NCI-H1417 treated with DMSO at 0.1 percent for 48 hours (cell line): ENCODE measurements at places on chromosomes 5 and 9.

DNA sequence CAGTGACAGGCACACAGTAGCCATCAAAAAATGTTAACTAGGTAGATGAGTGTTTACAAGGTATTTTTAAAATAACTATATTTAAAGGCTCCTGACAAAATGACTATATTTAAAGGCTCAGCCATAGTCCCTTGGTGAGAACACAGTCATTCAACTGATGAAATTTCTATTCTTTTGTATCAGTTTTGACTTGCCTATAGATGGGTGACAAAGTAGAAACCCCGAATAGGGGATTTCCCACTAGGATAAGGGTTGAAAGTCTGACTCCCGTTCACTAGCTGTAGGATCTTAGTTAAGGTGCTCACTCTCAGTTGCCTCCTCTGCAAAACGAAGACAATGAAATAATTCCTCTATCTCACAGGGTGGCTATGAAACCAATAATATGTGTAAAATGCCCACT lies 218.2 kb downstream of the TSSK1B start:
- no peak for DNase-seq

DNA sequence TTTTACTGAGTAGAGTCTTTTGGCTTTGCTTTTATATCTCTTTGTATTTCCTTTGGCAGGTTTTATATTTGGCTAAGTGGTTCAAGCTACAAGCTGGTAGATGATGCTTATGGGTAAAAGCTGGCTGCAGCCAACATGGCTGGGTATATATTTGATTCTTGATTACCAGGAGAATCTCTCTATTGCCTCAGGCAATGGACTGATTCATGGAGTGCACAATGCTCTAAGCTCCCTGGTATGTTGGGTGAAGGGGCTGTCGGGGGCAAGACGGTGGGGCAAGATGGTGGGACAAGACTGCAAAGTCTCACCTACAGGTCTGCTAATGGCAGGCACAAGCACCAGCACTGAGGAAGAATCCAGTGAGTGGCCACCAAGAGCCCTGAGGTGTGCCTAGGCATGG lies 366.6 kb downstream of the DMAC1 start:
- DNase-seq = no peak

DNA sequence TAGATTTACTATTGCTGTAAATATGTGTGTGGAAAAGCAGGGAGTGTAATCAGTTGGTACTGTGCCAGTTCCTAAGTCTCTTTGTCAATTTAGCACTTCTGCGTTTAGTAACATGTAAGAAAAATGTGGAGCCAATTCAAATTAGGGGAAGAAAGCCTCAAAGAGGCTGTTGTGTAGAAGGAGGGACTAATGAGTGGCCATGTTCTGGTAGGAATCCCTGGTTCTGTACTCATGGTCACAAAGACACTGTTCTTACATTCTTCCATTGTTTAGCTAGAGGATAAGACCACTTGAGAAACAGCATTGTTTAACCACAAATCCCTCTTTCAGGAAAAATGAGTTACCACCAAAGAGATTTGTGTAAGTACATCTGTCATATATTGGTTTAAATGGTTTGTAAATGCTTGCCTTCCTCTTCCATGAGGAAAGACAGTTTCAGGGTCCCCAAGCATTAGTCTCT lies 14.9 kb downstream of the ARHGEF28 start:
- no peak for DNase-seq

DNA sequence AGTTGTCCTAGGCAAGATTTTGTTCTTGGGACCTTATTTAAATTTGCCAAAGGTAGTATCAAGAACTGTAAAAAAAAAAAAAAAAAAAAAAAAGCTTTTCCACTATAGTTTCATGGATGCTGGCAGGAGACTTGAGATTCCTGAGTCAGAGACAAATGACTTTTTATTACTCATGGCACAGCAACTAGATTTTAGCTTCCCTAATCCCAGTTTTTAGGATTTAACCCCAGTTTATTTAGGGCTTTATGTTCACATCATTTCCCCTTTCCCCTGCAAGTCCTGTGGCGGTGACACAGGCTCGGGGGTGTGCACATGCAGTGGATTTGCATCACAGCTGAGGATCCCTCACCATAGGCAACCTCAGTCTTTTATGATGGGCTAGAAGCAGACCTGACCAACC lies 144.9 kb downstream of the GOLPH3 start:
- DNase-seq = no peak

GRCh38 chr5:89723907-89724306 lies 685.6 kb downstream of the CETN3 start:
- no peak for DNase-seq
